ENCODE measurements at places on chromosomes 3 and 15.
A peak's percentile ranks its signal among the peaks of the same experiment; 100 is the strongest.

- peak; percentile 65 for DNase-seq
These were observed 66.7 kb downstream of the SLC6A1 start for GRCh38 chr3:11059090-11059798.

DNA sequence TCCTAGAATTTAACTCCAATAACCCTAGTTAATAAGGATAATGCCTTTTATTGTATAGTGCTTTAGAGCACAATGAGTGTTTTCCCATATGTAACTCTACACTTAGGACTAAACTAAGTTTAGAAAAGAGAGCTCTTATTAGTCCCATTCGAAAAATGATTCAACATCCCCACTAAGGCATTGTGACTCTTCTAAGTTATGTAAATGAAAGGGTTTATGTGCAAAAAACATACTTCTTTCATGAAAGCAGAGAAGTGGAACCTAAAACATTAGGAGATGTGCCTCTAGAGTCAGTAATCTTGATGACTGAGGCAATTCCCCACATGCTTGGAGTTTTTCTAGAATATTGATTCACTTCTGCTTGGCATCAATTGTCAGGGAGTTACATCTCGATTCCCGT, 344.1 kb upstream of the ZNF717 start:
- no peak for DNase-seq

GRCh38 chr15:63891079-63891767, 57.5 kb upstream of the HERC1 start:
- DNase-seq, result peak; percentile 82

DNA sequence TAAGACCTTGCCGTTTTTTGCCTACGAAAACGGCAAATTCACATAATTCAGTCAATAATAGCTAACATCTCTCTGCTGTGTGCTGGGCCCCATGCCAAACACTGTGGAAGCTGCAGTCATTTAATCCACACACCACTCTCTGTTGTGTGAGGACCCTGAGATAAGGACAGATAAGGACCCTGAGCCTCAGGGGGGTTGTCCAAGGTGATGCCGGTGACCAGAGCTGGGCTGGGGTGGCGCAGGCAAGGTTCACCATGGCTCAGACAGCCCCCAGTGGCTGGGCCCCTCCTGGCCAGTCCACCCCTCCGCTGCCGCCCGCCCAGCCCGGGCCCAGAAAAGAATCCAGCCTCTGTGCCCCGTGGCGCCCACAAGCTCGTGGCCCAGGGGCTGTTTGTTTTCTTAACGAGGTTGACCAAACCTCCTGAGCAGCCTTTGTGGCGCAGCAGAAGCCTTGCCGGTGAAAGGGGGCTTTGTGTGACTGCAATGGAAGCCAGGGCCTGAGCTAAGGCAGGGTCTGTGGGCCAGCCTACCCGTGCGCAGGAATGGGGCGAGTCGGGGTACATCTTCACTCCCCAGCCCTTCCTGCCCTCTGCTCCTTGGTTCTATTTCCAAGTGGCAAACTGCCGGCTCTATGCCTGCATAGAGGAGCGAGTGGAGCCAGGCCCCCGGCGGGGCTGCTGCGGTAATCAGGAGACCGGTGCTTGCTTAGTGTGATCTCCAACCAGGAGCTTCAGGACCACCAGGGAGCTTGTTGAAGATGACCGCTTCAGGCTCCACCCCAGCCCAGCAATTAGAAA, 4.4 kb upstream of the SNX22 start:
- no peak for DNase-seq

- peak; percentile 93 for DNase-seq
These were observed 1.2 kb downstream of the GABRB3 start for GRCh38 chr15:26771578-26772153.

DNA sequence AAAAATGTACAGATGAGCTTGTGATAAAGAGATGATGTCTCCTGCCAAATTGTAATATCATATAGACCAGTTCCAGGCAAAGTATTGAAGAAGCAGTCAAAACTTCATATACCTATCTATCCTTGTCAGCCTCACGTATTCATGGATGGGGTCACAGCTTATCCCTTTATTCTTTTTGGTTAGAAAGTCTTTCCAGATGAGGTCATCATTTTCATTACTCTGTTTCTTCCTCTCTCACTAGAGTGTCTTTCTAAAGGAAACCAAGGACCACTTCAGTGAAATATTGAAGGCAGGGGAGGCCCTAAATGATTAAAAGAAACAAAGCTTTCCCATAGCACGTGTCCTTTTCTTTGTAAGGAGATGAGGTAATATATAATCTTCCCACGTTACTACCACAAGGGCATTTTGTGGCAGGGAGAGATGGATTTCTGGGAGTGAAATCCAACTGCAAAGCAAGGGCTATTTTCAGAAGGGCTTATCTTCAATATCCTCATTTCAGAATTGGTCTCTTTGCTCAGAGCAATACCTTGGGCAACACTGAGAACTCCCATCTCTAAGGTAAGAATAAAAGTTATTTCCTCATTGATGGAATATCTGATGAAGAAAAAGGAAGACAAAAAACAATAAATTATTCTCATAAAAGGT, 260.2 kb downstream of the TIGIT start:
- no peak for DNase-seq

GRCh38 chr3:145286937-145287336, 874.0 kb downstream of the PLOD2 start:
- no peak for DNase-seq

DNA sequence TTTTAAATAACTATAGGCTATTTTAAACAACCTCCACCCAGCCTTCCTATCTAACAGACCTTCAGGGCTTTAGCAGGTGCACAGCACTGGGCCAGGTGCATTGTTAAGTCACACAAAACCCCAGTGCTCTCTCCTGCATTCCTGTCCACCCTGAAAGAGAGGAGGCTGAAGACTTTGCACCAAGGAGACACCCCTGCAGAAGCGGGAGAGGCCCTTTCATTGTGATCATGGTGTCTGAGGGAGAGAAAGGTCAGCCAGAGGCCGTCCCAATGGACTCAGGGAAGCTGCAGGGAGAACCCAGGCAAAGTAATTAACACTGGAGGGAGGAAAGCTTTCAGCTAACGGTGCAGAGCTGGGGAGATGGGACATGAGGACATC, 5.2 kb downstream of the LRIG1 start:
- no peak for DNase-seq

DNA sequence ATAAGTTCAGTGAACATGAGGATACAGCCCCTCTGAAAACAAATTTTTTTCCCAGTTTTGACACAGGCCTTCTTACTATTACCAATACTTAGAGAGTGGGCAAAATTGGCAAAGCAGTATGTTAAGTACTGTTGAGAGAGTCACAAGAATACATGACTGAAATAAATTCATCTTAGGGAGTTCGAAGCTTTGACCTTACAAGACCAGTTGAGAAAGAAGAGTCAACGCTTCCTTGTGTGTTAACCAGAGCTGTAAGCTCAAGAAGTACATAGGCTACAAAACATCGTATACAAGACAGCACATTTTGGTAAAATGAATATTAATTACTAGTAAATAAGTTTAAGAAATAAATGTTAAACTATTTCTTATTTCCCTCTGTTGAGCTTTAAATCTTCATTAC, 164.4 kb upstream of the RORA start:
- DNase-seq, result no peak

DNA sequence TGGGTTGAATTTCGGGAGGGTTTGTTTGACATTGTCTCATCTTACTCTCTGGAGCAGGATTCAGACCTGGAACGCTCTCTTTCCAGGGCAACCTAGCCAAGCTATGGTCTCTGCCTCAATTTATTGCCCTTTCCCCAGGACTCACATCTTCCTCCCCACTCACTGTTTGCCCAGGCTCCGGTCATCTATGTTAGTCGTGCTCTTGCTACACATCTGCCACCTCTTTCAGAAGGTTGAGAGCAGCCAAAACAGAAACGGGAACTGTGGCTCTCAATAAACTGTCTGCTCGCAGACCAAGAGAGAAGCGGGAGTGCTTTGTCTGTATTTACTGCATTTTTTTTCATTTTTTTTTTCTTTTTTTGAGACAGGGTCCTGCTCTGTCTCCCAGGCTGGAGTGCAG, 81.6 kb downstream of the ST6GAL1 start:
- DNase-seq, result no peak

GRCh38 chr15:29089731-29090616, 179.6 kb downstream of the NSMCE3 start:
- DNase-seq, result no peak

GRCh38 chr3:11718637-11719405, 75.1 kb upstream of the VGLL4 start:
- DNase-seq, result peak; percentile 31

DNA sequence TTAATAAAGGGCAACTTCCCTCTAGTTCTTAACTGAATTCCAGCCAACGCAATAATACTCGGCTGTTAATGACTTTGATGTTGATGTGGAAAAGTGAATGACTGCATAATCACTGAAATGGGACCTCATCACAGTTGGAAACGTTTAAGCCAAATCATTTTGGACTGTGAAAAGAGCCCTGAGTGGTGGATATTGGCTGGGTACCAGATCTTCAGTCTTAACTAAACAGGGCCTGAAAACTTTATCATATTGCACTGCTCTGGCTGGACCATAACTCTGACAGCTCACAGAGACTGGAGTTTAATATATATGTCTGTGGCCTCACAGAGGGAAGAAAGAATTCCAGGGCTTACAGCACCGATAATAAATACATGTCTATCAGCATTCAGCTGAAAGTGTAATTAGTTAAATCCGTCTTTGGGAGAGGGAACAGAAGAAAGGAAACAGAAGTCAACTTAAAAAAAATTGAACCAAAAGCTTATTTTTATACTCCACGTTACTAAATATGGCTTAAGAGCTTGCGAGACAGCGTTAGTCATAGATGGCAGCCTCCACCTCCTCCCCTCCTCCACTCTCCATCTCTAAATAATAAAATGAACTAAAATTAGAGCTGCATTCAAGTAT, 222.3 kb upstream of the CDIN1 start:
- no peak for DNase-seq

DNA sequence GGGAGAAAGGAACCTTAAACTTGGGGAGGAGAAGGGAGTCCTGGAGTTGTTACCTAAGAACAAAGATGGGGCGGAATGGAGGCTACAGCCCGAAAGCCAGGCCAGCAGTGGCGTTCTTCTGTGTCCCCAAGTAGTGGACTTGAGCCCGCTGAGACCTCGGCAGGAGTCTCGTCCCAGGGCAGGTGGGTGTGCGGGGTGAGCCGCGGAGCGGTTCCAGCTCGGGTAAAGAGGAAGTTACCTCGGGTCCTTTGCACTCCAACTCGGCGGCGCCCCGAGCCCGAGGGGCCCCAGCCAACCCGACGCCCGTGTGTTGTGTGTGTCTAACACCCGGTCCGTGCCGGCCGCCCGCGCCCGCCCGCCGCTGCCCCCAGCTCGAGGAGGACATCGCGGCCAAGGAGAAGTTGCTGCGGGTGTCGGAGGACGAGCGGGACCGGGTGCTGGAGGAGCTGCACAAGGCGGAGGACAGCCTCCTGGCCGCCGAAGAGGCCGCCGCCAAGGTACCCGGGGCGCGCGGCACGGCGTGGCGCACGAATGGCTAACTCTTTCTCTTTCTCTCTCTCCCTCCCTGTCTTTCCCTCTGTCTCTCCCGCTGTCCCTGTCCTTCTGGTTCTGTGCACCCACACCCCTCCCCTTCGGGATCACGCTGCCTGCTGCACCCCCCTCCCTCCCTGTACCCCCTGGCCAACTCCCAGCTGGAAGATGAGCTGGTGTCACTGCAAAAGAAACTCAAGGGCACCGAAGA, 959 bp downstream of the TPM1 start:
- DNase-seq, result peak; percentile 44

- DNase-seq, result no peak
These were observed 66.2 kb upstream of the TPM1 start for GRCh38 chr15:62976301-62976881.

- DNase-seq, result no peak
These were observed 196.7 kb downstream of the EPHA6 start for GRCh38 chr3:97010881-97011657.

DNA sequence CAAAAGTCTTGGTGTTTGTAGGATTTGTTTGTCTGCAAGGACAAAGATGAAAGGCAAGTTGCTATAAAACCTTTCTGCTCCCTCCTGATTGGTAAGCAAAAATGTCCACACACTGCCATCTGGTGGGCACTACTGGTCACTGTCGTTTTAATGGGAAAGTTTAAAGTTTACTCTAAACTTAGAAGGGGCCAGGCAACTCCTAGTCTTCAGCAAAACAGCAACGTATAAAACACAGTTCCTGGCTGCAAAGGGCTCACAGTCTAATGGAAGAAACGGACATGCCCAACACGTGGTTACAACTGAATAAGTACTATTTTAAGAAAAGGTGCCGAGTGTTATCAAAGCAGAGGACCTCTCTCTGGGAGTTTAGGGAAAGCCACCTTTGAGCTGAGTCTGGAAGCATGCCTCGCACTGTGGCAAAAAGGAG, 23.7 kb upstream of the TPRG1 start:
- peak; percentile 69 for DNase-seq

DNA sequence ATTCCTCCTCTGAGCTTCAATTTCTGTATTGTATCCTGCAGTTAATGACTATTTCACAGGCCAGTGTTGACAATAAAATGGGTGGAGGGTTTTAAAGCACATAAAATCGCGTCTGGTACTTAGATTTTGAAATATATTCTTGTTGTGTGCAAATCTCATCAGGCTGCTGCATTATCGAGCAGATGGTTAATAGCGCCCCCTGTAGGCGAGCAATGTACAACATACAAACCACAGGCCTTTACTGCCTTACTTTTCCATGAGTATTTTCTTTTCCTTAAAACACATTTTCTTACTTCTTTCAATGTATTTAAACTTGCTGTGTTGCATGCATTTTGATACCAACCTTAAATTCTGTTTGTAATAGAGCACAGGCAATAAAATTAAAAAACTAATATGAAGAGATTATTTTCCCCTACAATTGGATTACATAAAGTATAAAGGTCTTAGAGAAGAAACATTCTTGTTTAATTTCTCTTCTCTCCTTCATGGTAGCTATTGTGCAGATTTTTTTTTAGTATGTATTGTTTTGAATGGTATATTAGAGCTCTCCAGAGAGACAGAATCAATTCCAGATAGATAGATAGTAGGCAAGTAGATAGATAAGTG, 608.4 kb downstream of the CADM2 start:
- DNase-seq, result peak; percentile 64

DNA sequence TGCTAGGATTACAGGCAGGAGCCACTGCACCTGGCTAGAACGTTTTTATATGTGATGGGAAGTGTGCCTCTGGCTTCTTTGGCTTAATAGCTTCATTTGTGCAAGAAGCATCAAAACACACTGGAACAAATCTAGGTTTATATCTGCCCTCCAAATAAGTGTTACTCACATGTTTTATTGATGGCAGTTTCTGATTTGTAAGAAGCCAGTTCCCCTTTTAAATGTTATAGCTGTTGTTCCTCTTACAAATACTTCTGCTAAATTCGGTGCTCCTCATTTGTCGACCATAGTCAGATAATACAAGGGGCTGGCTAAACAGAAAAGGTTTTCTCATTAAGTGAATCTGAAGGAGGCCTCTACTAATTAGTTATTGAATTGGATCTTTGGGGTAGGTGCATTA, 307.1 kb upstream of the SEMA6D start:
- DNase-seq, result no peak

- no peak for DNase-seq
These were observed 135.1 kb upstream of the HACD2 start for GRCh38 chr3:123719862-123720453.

Data from nephron progenitor cell (in vitro differentiated cells).